Activated naive CD4-positive, alpha-beta T cell treated with Interleukin-2 at 50 U/mL for 16 hours (primary cell): ENCODE measurements at places on chromosomes 5 and 9.

DNA sequence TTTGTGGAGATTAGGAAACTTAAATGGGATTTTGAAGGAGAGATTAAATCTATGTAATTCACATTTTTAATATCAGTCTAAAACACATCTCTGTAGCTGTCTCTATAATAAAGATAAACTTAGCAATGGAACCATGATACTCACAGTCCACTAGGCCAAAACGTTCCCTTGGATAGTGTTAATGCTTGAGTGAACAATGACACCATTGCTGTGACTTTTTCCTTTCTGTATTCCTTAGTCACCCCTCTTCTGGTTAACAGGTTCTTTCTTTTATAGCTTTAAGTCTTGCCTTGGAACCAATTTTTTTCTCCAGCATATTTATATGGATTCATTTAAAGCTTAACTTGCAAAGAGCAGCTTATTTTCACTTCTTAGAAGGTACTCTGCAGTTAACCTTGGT is 63.3 kb downstream of the INSL6 start:
- no peak for DNase-seq

GRCh38 chr5:158117467-158118160 is 258.7 kb upstream of the CLINT1 start:
- DNase-seq, result no peak

DNA sequence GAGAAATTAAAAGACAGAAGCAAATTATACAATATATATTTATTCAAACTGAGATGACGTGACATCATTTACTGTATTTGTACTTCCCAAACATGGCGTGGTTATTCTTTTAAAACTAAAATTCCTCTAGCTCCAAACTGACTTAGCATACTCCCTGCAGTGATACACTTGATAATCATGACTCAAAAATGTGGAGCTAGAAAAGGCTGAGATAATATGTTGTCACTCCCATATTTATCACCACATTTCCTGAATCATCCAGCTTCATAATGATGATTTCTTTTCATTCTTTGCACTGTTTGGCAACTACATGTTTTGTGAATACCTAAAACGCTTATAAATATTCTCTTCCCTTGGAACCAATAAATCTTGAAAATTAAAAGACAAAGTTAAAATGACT is 341.0 kb downstream of the EBF1 start:
- DNase-seq, result no peak

DNA sequence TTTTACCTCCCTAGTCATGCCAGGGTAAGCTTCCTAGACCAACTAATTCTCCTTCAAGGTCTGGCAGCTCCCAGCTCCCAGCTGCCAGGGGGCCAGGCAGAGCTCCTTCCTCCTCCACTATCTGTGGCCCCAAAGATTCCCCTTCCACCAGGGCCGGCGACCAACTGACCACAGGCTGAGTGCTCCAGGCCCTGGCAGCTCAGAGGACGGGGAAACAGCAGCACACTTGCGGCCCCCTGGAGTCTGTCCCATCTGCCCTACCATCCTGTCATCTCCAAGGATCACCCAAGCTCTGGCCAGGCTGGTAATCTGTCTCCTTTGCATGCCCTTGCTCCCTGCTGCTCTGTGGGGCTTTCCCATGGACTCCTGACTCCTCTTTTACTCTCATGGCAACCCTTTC is 31.2 kb upstream of the BASP1 start:
- DNase-seq, result no peak

- DNase-seq, result no peak
Measured at GRCh38 chr9:124696101-124696500, 75.0 kb downstream of the NR6A1 start.

DNA sequence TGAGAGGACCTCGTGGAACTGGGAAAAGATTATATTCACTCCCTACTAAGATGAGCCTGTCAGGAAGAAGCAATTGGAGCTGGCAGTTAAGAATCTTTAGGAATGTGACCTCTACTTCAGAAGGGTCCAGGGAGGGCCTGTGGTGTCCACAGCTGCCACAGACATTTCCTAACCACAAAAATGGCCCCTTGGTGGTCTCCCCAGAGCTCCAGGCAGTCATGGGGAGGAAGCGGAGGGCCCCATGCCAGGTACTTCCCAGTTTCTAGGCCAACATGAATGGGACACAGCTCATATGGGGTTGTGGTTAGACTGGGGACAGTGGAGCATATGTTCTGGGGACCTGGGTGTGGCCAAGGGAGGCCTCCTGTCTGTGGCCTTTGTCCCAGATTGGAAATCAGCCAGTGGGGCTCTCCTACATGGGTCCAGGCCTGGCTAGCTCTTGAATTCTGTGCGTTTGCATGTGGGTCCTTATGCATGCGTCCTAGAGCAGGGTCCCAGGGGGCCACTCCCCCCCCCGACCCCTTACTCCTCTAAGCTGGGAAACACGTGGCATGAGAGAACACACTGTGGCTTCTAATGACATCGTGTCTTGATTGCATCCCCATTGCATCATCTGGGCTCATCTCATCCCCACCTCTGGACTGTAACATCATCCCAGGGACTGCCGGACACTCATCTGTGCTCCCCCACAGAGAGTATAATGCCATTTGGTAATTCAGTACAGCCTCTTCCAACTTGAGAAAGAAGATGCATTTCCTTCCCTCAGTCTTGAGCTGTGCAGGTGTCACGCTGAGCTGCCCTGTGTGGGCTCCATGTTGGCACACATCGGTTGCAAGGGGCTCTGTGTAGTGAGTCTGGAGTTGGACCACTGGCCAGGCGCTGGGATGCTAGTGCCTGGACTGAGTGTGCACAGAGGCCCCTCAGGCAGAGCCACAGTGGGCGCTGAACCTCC is 31.3 kb downstream of the IRF1 start:
- DNase-seq, result no peak

DNA sequence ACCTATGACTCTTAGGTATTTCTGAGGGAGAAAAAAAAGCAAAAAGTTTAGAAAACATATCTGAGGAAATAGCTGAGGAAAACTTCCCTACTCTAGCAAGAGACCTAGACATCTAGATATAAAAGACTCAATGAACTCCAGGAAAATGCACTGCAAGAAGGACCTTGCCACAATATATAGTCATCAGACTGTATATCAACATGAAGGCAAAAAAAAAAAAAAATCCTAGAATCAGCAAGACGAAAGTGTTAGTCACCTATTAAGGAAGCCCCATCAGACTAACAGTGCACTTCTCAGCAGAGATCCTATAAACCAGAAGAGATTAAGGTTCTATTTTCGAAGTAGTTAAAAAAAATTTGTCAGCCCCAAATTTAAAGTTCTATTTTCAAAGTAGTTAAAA is 166.2 kb downstream of the TMEM38B start:
- DNase-seq, result no peak

- DNase-seq, result no peak
Measured at GRCh38 chr5:28216939-28217360, 1178.6 kb upstream of the CDH9 start.

DNA sequence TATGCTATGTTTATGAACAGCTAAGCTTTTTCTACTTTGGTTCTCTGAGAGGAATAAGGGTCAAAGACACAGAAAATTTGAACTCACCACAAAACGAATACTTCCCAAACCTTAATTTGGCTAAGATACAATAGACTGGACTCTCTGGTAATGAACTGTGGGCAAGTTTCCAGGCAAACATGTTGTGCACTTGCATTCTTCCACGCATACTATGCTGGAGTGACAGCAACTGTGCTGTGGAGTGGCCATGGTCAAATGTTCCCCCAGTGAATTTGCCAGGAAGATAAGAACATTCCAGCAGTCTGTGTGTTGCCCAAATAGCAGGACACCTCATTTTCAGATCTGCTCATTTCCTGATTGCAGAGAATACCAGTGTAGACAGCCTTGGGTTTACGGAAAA is 275.3 kb upstream of the IL12B start:
- DNase-seq, result no peak

- no peak for DNase-seq
Measured at GRCh38 chr9:121744002-121744686, 92.7 kb downstream of the DAB2IP start.

DNA sequence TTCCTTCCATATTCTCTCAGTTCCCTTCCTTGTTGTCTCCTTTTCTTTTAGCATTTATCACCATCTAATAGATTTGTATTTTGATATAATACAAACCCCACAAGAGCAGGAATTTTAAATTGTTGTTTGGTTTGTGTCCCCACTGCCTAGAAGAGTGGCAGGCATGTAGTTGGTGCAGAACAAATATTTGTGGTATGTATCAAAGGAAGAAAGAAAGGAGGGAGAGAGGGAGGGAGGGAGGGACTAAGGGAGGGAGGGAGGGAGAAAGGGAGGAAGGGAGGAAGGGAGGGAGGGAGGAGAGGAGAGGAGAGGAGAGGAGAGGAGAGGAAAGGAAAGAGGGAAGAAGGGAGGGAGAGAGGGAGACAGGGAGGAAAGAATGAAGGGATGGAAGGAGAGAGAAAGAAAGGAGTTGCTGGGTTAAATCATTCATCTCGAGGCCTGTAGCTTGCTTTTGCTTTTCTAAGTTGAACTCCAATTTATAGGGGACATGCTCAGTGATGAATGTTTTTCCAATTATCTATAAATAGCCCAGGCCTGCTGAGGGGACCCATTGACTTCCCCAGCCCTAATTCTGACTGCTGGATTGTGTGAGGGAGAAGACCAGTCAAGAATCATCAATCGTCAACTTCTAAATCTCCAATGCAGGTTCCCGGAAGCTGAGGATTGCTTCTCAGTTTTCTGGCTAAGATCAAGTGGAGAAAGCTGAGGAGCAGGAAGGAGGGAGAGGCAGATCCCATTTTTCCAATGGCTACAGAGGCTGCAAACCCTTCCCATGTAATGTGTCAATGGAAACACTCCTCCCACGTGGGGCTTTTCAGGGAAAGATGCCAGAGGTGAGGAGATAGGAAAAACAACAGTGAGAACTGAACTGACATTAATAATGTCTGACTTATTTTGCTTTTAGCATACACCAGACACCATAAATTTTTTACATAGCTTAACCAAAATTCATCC is 320.7 kb downstream of the ASTN2 start:
- DNase-seq, result no peak

DNA sequence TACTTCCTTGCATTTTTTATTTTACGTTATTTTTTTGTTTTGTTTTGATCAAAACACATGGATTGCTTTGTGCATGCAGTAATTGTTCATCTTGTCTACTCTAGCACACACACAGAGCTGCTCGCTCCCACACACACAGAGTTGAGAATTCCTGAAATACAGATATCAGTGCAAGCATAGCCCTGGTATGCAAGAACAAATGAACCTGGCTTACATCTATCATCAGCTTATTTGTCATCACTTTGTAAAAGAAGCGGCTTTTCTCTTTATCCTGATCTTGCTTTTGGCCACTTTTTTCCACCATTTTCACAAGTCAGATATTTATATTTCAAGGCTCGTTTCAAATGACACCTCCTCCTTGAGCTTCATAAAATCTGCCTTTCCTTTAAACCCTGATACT is 1435.7 kb downstream of the MAT2B start:
- DNase-seq, result no peak

- DNase-seq, result no peak
Measured at GRCh38 chr9:36337865-36338264, 62.2 kb downstream of the RNF38 start.

DNA sequence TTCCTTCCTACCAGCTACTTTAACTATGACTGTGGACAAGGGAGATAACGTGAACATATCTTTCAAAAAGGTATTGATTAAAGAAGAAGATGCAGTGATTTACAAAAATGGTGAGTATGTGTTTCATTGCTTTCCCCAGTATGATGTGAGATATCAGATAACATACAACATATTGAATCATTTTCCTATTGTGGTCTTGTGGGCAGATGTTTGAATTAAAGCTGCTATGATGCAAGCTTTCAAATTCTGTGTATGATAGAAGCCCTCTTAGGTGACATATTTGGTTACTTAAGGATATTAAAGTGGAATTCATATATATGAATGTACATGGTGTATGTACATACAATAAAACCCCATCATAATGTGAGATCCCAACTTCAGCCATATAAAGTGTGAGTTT is 59.5 kb downstream of the TEK start:
- no peak for DNase-seq
